ENCODE measurements at places on chromosomes 7 and 10. TPM values are rescaled to one million over a fixed set of nuclear protein-coding genes. Genes with fewer than 3 reads are reported as not detected.

INSYN2A gene
- total RNA-seq = not detected

ARHGAP22 gene
- not detected for total RNA-seq

OR2A42 gene
- not detected for total RNA-seq

ASZ1 gene
- not detected for total RNA-seq

C7orf33 gene
- not detected for total RNA-seq

RNF133 gene
- not detected for total RNA-seq

COL1A2 gene
- total RNA-seq = not detected

CTNNA3 gene
- total RNA-seq = 0.30 TPM

STAG3 gene
- total RNA-seq = 33.3 TPM

GNB2 gene
- 239 TPM for total RNA-seq

STK31 gene
- total RNA-seq = 0.07 TPM

UCMA gene
- total RNA-seq = not detected

FGF8 gene
- total RNA-seq = not detected

UBTD1 gene
- 1.9 TPM for total RNA-seq

MORN4 gene
- 1.1 TPM for total RNA-seq

BAMBI gene
- total RNA-seq = 0.25 TPM

PAOX gene
- total RNA-seq = 3.9 TPM

BHLHA15 gene
- 0.66 TPM for total RNA-seq

CRYGN gene
- total RNA-seq = not detected

GPER1 gene
- not detected for total RNA-seq

IPMK gene
- total RNA-seq = 10.1 TPM

MKI67 gene
- 221 TPM for total RNA-seq

PTN gene
- not detected for total RNA-seq

SYCE1 gene
- total RNA-seq = 0.14 TPM

STEAP1B gene
- total RNA-seq = not detected

CPA1 gene
- total RNA-seq = not detected

CLEC2L gene
- not detected for total RNA-seq

C7orf57 gene
- total RNA-seq = 0.25 TPM

GNGT1 gene
- not detected for total RNA-seq

ITIH5 gene
- 0.21 TPM for total RNA-seq

NODAL gene
- not detected for total RNA-seq

EPO gene
- not detected for total RNA-seq

UBE3C gene
- 57.7 TPM for total RNA-seq

PNLIPRP1 gene
- total RNA-seq = not detected

COL13A1 gene
- not detected for total RNA-seq

DMBT1 gene
- not detected for total RNA-seq

ITGB8 gene
- total RNA-seq = 0.02 TPM

GRM3 gene
- total RNA-seq = not detected

CYP2W1 gene
- total RNA-seq = not detected

OGDHL gene
- 0.14 TPM for total RNA-seq

GALNT17 gene
- not detected for total RNA-seq

ATOH7 gene
- total RNA-seq = not detected

PVRIG gene
- total RNA-seq = 20.8 TPM

NEBL gene
- 0.02 TPM for total RNA-seq

LIPJ gene
- not detected for total RNA-seq
